ENCODE measurements at places on chromosomes 7 and 10. TPM values are rescaled to one million over a fixed set of nuclear protein-coding genes. Genes with fewer than 3 reads are reported as not detected.

Gene CRPPA
- 1.6 TPM for total RNA-seq

DNA sequence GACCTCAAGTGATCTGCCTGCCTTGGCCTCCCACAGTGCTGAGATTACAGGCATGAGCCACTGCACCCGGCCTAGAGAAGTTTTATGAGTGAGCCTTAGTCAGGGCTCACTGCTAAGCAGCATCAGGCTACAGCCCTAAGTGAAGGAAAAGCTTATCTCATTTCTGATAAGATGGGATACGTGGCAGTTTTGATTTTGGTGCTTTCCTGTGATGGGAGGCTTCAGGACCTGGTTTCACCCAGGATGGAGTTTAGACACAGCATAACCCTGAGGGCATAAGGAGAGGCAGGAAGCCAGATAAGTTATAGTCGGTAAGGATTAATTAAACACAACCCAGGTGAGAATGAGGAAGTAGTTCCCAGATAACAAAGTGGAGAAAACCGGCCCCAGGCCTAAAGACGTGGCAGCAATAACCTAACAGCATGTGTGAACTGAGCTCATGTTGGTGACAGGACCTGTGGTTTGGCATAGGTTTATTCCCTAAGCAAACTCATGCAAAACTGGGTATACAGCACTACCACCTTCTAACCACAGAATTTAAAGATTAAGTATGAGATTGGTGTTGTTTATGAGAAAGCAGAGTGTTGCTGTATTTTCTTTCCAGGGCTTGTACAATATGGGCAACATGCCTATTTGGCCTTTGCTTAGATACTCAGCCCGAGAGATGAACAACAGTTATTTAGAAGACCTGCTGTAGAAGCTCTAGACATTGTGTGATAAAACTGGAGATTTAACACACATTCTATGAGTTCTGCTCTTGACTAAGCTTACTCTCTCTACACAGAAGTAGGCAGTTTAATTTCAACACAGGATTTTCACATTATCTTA is 119.4 kb downstream of the COL28A1 start:
- DNase-seq, result peak; percentile 92

Gene CXCL12
- total RNA-seq, result 69.9 TPM

GRCh38 chr7:36208426-36208825 is 55.4 kb downstream of the EEPD1 start:
- peak; percentile 13 for DNase-seq

GRCh38 chr10:78892338-78893176 is 176.2 kb upstream of the ZMIZ1 start:
- DNase-seq, result no peak

- no peak for DNase-seq
Observed at GRCh38 chr7:30252885-30253795, 31.3 kb upstream of the ZNRF2 start.

DNA sequence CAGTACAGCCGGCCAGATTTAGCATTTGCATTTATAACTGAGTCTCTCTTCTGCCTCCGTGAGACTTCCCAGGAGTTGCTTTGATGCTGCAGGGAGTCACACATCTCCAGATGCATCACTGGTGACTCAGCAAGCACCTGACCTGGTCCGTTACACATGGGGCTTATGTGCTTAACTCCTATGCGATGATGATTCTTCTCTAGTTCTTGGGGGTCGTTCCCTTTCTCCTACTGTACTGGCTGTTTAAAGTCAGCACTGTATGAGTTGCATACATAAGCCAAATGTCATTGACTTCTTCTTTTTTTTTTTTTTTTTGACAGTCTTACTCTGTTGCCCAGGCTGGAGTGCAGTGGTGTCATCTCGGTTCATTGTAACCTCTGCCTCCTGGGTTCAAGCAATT is 13.0 kb upstream of the AKR1E2 start:
- peak; percentile 91 for DNase-seq

DNA sequence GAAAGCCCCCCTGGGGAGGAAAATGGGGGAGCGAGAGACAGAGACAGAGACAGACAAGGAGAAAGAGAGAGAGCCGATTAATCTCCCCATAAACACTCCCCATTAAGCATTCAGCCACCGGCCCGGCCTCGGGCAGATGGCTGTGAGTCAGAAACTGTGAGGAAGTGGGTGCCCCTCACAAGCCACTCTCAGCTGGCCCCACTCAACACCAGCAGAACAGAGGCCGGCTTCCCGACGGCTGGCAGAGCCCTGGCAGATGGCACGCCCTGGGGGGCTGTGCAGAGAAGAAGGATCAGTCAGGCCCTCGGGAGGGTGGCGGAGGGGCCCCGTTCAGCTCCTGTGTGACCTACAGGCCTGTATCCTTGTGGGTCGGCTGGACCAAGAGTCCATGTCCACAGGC is 41.2 kb downstream of the CAMK2B start:
- DNase-seq, result peak; percentile 36

Measured in fibroblast of villous mesenchyme (primary cell).